ENCODE measurements at places on chromosomes 7 and 10.

- DNase-seq = peak; percentile 81
These were observed 1.3 kb upstream of the ARID5B start for GRCh38 chr10:61899997-61900828.

DNA sequence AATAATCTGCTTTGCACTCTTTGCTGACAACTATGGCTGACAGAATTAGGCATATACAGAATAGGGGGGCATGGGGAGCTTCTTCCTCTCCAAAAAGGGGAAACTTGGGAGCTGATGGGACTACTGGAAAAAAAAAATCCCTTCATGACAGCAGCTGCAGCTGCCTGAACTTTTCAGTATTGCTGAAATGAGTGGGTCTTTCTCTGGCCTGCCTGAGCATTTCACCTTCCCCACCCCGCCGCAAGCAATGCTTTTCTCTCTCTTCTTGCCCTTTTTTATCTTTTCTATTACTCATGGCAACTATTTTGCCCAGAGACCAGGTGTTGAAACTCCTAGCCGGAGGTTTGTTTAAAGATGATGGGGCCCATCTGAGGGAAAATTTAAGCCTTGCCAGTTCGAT, 244.9 kb downstream of the SEMA3D start:
- no peak for DNase-seq

- DNase-seq = no peak
These were observed 35.8 kb downstream of the SCRN1 start for GRCh38 chr7:29953726-29954347.

GRCh38 chr7:42232275-42232674, 4.7 kb downstream of the GLI3 start:
- peak; percentile 40 for DNase-seq

GRCh38 chr7:54483523-54483922, 58.7 kb upstream of the VSTM2A start:
- DNase-seq = no peak

GRCh38 chr7:69889338-69889975, 291.2 kb downstream of the AUTS2 start:
- peak; percentile 39 for DNase-seq

DNA sequence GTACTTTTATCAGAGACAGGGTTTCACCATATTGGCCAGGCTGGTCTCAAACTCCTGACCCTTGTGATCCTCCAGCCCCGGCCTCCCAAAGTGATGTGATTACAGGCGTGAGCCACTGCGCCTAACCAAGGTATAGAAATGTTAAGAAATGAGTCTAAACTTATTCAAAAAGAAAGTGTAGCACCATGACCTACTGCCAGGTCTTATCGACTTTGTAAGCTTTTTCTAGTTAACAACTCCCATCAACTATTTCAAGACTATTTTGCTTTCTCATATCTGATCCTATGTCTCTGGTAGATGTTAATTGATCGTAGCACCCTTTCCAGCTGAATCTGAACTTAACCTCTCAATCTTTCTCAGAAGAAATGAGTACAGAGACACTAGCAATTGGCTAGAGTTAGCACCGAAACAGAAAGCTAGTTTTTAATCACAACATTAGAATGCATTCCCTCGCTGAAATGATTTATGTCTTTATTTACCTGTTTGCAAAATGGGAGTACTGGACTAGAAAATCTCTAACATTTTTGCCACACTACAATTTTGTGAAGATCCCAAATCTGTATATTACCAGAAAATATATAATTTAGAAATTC, 114.0 kb upstream of the HGF start:
- DNase-seq = no peak

DNA sequence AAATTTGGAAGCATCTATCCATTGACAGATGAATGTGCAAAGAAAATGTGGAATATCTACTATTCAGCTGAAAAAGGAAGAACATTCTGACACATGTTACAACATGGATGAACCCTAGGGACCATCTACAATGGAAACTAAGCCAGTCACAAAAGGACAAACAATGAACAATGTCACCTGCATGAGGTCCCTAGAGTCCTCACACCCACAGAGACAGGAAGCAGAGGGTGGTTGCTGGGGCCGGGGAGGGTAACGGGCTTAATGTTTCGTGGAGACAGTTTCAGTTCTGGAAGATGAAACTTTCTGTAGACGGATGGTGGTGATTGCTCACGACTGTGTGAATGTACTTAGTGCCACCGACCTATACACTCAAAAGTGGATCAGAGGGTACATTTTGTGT, 282.9 kb downstream of the ADARB2 start:
- no peak for DNase-seq

DNA sequence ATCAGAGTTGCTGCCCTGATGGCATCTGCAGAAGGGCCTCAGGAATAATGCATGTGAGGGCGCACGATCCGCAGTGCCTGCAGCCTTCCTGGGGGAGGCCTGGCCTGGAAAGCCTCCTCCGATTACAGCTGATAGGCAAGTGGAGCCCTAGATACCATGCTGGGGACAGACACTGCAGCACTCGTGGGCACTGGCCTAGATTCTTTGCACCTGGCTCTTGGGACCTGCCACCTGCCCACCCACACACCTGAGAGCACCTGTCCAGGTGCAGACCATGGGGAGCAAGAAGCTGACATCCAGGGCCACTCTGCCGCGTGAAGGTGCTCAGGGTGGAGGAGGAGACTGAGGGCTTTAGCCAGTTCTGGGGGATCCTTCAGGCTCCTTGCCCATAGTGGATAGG, 14.8 kb downstream of the YKT6 start:
- no peak for DNase-seq

DNA sequence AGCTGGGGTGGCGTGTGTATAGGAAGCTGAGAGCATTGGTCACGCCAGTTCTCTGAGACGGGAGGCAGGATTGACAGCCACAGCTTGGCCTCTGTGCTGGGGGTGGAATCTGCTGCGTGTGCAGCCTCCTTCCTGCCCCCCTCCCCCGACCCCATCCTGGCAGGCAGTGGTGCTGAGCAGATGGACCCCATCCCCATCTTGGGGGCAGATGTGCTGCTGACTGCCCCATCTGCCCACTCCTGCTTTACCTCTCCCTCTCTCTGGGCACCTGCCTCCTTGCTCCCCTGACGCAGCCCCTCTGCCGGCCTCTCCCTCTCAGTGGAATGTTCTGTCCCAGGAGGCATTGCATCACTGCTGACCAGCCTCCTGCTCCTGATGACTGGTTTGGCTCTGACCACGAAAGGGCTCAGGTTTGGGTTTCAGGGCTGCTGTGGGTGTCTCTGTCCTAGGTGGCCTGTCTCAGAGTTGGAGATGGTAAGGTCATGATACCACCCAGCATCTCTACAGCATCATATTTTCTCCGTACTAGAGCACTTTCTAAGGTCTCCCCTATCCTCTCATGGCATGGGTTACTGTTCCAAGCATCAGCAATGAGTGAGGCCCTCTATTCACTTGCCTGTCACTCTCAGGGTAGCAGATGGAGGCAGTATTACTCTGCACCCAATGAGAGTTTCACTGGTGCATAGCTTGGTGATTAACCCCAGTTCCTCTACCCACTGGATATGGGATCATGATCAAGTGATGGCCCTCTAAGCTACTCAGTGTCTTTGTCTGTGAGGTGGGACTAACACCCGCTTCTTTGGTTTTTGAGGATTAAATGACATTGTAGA, 81.9 kb downstream of the RBM20 start:
- peak; percentile 88 for DNase-seq

DNA sequence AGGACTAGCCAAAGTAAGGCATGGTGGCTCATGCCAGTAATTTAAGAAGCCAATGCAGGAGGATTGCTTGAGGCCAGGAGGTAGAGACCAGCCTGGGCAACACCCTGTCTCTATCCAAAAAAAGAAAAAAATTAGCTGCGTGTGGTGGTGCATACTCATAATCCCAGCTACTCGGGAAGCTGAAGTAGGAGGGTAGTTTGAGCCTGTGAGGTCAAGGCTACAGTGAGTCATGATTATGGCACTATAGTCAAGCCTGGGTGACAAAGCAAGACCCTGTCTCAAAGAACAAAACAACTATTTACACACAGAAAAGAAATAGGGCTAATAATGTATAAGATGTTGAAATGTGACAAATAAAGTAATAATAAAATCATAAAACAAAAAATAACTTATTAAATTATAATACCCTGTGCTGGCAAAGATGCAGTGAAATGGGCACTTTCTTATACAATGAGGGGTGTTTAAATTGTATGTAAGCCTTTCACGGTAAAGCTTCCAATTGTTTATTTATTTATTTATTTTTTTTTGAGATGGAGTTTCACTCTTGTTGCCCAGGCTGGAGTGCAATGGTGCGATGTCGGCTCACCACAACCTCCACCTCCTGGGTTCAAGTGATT, 175.2 kb downstream of the TPST1 start:
- no peak for DNase-seq

- no peak for DNase-seq
These were observed 148.0 kb downstream of the OAT start for GRCh38 chr10:124270530-124271327.

GRCh38 chr7:29839302-29839701, 33.0 kb downstream of the WIPF3 start:
- peak; percentile 92 for DNase-seq

DNA sequence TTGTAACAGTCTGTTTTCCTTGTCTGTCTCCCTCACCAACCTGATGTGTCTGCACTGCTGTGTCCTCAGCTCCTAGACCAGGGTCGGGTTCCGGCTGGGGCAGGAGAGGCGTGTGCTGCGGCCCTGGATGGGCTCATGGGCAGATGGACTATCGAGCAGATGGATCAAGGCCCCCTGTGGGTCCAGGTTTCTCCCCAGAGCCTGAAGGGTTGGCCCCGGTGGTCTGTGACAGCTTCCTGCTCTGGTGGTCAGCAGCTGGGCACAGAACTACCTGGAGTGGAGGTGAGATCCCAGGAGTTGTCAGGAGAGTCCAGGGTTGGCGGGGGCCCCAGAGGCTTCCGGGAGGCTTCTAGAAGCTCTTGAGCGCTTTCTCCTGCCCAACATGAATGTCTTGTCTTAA, 75.1 kb downstream of the GRK5 start:
- DNase-seq = no peak

- DNase-seq = no peak
These were observed 35.4 kb downstream of the JAZF1 start for GRCh38 chr7:28145090-28145626.

GRCh38 chr7:47526466-47526865, 55.4 kb downstream of the TNS3 start:
- DNase-seq = no peak

- DNase-seq = no peak
These were observed 51.5 kb downstream of the EGFR start for GRCh38 chr7:55070271-55070743.

GRCh38 chr10:49107887-49108267, 7.4 kb downstream of the VSTM4 start:
- DNase-seq = no peak

DNA sequence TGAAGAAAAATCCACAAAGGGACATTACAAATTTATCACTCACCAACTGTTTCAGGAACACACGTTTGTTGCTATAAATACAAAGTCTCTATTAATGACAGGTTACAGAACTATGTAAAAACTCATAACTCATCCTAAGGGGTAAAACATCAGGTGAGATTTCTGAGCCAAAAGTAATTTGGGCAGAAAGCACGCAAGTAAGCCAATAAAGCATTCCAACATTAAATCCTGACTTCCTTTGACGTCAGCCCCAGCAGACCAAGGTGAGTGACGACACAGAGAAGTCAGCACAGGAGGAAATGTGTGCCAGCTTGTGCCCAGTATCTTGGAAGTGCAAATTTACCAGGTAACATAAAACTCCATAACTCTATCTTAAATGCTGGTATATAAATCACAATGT, 45.7 kb downstream of the IMMP2L start:
- no peak for DNase-seq

- DNase-seq = no peak
These were observed 348.8 kb downstream of the SUGCT start for GRCh38 chr7:40483630-40484029.

DNA sequence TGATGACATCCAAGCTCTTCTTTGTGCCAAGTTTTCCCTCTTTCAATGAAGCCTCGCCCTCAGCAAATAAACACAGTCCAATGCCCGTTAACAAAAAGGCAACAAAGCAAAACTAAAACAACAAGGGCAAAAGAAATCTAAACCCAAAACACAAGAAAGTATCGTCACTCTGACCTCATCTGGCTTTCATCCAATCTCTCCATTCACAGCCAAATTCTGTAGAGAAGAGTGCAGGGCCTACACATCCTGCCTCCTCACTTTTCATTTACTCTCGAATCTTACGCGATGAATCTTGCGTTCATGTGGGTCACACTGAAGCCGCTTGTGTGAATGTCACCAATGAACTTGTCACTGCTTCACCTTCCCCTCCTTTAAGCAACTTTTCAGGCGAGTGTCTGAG, 15.9 kb upstream of the AKR1E2 start:
- DNase-seq = peak; percentile 25

GRCh38 chr10:124307591-124307990, 111.1 kb downstream of the OAT start:
- peak; percentile 48 for DNase-seq

DNA sequence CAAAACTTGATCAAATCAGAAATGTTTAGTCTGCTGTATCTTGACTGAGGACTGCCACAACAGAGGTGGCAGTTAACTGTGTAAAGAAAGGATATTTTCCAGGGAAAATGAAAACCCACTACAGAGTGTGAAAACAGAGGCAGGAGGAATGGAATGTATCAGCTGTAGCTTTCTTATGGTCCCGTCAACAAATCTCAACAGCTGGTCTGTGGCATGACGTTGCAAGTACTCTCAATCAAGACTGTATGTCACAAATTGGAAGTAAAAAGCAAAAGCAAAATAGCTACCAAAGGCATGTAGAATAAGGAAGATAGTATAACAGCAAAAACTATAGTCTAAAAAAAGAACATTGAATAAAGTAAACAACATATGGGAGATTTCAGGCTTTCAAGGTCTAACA, 123.5 kb downstream of the KMT2C start:
- peak; percentile 75 for DNase-seq

GRCh38 chr10:95422233-95422632, 131.4 kb upstream of the PDLIM1 start:
- DNase-seq = no peak

GRCh38 chr7:15336146-15336545, 225.7 kb downstream of the AGMO start:
- no peak for DNase-seq

- peak; percentile 77 for DNase-seq
These were observed 86.5 kb downstream of the FOXL3 start for GRCh38 chr7:376306-377079.

GRCh38 chr10:127921075-127921752, 14.3 kb downstream of the PTPRE start:
- no peak for DNase-seq

- DNase-seq = no peak
These were observed 83.0 kb upstream of the DUSP5 start for GRCh38 chr10:110414548-110415309.

- DNase-seq = no peak
These were observed 512.0 kb downstream of the TCERG1L start for GRCh38 chr10:130799532-130799931.

DNA sequence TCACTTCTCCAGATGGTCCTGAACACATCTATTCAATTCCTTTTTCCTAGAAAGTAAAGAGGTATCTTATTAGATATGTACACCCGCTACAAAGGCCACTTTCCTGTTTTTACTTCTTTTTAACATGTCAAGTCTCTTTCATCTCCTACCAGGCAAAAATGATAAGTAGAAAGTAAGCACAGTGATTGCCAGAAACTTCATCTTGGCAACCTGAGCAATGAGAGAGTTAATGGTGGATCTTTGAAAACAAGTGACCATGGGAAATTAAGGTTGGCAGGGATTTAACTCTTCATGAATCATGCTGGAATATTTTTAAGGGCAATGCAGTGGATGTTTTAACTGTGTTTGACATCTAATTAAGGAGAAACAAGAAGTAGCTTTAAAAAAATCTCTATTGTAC, 2.7 kb downstream of the SEMA3A start:
- DNase-seq = peak; percentile 36

Data from tongue (tissue), 3 donors.